Left lung (tissue), 14 donors: ENCODE measurements at places on chromosomes 2 and 18. TPM values are rescaled to one million over a fixed set of nuclear protein-coding genes. Genes with fewer than 3 reads are reported as not detected.

DTNB gene
- 25.6 TPM for total RNA-seq

SIX2 gene
- 0.26 TPM for total RNA-seq

DNA sequence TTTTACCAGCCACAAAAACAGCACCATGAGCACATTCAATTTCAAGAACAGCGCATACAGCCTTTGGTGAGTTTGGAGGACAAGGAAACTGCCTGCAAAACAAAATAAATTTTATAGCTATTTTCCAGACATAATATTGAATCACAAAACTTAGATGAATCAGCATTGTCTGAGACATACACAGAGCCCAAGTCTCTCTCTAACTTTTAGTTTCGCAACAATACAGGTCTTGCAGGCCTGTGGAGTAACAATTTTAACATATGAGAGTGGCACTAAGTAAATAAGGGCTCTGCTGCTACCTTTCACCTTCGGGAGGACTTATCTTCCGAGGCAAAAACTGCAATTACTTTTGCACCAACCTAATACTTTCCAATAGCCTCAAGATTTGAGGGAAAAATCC is 56.1 kb upstream of the PEX13 start:
- DNase-seq = peak; percentile 19

- DNase-seq = no peak
Observed at GRCh38 chr18:51610481-51610880, 413.0 kb upstream of the MEX3C start.

POLR1A gene
- 34.7 TPM for total RNA-seq
